ENCODE measurements at places on chromosomes 13 and 19. TPM values are rescaled to one million over a fixed set of nuclear protein-coding genes. Genes with fewer than 3 reads are reported as not detected.

The CPAMD8 gene
- polyA plus RNA-seq: 0.38 TPM

The KLF1 gene
- not detected for polyA plus RNA-seq

The PSG6 gene
- not detected for polyA plus RNA-seq

The FUT6 gene
- not detected for polyA plus RNA-seq

The ZNF345 gene
- 2.3 TPM for polyA plus RNA-seq

The MIA gene
- not detected for polyA plus RNA-seq

The TMEM91 gene
- 6.3 TPM for polyA plus RNA-seq

The C1QTNF9B gene
- polyA plus RNA-seq: 0.63 TPM

The ENOX1 gene
- 3.3 TPM for polyA plus RNA-seq

The CEACAM3 gene
- polyA plus RNA-seq: not detected

The OBI1 gene
- polyA plus RNA-seq: 9.4 TPM

The MYO1F gene
- 0.15 TPM for polyA plus RNA-seq

The KLK3 gene
- polyA plus RNA-seq: not detected

The HCN2 gene
- 0.33 TPM for polyA plus RNA-seq

The HIPK4 gene
- polyA plus RNA-seq: 0.11 TPM

- no peak for DNase-seq
Observed at GRCh38 chr13:109884462-109884861, 98.1 kb upstream of the IRS2 start.

DNA sequence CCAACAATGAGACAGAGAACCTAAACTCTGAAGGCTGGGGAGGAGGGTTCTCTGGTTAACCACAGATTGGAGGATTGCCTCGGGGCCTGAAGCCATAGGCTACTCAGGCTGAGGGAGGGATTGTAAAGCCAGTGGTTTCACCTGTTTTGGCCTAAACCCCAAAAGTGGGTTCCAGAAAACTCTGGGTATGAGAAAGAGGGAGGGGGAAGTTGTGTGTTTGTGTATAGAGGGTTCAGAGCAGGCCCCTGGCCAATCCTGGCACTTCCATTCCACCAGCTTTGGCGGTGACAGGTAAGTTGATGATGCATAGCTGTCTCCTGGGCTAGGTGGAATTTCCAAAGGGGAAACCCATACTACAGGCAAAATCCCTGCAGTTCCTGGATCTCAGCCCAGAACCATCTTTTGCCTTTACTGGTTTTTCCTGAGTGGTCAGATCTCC is 13.5 kb upstream of the CCDC97 start:
- DNase-seq: no peak

DNA sequence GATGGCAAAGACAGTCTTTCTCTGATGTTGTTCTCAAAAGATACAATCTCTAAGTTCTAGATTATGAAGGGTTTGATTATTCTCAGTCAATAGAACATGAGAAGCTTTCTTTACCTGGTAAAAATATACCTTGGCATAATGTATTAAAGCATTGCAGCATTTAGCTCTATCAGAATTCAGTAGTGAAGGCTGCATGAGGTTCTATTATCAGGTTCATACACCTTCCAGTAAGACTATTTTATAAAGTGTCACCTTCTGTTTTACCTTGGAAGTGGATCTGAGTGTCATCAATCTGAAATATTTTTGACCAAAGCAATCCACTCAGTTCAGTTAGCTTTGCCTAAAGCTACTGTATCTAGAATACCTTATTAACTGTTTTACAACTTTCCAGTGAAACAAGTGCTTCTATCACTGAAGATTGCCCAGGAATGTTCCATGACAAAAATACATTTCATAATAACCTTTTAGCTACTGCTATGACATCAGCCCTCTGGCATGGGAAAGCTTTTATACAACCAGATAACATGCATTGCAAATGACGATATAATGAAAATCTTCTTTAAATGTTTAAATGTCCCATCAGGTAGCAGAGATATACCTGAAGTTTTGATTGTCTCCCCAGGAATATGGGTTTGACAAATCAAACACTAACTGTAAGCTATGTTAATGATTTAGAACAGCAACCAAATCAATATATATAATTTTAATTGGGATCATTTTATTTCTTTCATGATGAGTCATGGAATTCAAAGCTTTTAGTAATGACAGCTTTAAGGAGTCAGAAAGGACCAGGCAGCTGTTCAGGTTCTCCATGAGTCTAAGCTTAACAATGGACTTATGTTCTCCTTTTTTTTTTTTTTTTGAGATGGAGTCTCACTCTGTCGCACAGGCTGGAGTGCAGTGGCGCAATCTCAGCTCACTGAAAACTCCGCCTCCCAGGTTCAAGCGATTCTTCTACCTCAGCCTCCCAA is 72.2 kb downstream of the UFM1 start:
- DNase-seq: no peak

- peak; percentile 61 for DNase-seq
Observed at GRCh38 chr13:24220086-24220703, 59.7 kb downstream of the SPATA13 start.

DNA sequence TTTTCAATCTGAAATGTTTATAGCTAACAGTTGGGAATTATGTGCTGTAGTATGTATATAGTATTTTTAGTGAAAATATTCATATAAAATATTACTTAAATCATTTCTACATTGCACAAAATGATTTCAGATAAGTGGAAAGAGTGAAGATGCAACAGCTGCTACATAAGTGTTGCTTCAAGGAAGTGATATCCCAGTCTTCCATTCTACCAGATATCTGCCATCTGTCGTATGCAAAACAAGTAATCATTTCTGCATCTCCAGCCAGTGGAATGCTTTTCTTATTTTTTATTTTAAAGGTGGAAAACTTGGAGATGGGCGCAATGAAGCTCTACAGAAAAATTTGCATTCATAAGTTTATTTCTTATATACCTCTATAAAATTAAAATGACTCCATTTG is 152.5 kb upstream of the MAB21L1 start:
- DNase-seq: no peak

- DNase-seq: no peak
Observed at GRCh38 chr19:54551950-54552912, 21.4 kb upstream of the LILRA2 start.

- no peak for DNase-seq
Observed at GRCh38 chr13:67493835-67494234, 263.7 kb upstream of the PCDH9 start.

- DNase-seq: no peak
Observed at GRCh38 chr13:42181381-42181953, 90.5 kb upstream of the AKAP11 start.

DNA sequence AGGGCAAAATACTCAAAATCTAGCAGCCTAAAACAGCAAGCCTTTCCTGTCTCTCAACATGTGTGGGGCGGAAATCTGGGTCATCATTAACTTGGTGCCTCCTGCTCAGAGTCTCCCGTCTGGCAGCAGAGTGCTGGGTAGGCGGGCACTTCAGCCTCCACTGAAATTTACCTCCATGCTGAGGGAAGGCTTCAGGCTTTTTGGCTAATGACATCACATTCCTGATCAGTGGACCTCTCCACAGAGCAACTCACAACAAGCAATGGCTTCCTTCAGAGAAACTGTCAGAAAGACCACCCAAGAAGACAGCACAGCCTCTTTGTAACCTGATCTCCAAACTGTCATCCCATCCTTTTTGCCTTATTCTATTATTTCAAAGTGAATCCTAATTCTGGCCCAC is 1109.0 kb downstream of the UQCRFS1 start:
- DNase-seq: no peak

DNA sequence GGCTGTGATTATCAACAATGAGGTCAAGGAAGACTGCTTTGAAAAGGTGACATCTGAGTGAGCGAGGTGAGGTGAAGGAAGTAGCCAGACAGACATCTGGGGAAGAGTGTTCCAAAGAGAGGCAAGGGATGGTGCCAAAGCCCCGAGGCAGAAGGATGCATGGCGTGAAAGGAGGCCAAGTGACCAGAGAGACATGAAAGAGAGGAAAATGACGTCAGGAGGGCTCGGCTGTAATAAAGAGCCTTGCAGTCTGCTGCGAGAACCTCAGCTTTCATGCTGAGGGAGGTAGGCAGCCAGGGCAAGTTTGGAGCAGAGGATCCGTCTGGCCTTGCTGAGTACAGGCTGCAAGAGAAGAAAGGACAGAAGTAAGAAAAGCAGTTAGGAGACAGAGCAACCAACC is 50.8 kb downstream of the FOXO1 start:
- no peak for DNase-seq

GRCh38 chr13:47110141-47110540 is 213.3 kb upstream of the HTR2A start:
- DNase-seq: no peak

GRCh38 chr13:113855012-113855921 is 8.6 kb downstream of the GAS6 start:
- no peak for DNase-seq

DNA sequence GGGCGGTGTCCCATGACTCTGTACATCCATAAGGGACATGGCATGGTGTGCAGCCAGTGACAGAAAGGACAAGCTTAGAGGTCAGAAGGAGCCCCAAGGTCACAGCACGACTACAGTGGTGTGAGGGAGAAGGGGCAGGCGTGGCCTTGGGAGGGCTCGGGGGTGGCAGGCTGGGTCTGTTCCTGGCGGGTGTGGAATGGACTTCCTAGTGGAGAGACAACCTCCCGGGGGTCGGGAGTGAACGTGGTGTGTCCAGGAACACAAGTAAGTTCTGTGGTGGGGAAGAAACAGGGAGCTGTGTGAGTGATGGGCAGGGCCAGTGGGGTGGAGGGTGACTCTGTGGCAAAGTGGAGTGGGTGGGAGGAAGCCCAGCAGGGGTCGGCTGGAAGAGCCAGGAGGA is 279.3 kb downstream of the TEX29 start:
- DNase-seq: no peak

GRCh38 chr19:38714354-38714778 is 29.9 kb downstream of the CAPN12 start:
- DNase-seq: no peak

- DNase-seq: no peak
Observed at GRCh38 chr19:51783372-51783771, 11.6 kb upstream of the FPR3 start.

DNA sequence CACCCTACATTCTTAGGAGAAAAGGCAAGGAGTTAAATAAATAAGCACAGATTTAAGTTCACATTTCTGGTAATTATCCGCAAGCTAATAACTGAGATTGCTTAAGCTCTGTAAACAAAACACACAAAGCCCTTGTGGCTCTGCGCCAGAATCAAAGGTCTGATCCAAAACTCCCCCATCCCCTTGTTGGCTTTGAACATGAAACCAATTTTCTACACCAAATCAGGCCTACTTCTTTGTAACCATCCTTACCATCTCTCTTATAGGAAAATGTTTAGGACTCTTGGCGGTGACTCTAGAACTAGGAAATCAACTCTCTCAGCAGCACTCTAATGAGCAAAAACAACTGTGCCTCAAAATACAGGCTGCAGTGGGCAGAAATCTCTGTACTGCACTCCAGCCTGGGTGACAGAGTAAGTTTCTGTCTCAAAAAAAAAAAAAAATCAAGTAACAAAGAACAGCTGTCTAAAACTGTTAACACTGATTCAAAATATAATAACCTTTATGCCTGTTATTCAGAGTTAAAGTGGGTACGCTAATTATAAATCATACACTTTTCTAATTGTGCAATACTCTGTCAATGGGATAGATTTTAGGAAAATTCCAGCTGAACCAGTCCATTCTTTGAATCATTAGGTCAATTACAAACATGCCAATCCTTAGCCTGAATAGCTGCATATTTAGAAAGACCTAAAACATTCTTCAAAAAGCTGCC is 25.8 kb downstream of the ABCC4 start:
- no peak for DNase-seq

GRCh38 chr13:73403355-73404120 is 344.7 kb downstream of the KLF5 start:
- no peak for DNase-seq

GRCh38 chr19:18362934-18363542 is 22.6 kb downstream of the PGPEP1 start:
- DNase-seq: no peak

GRCh38 chr13:49655906-49656305 is 27.6 kb downstream of the ARL11 start:
- no peak for DNase-seq

DNA sequence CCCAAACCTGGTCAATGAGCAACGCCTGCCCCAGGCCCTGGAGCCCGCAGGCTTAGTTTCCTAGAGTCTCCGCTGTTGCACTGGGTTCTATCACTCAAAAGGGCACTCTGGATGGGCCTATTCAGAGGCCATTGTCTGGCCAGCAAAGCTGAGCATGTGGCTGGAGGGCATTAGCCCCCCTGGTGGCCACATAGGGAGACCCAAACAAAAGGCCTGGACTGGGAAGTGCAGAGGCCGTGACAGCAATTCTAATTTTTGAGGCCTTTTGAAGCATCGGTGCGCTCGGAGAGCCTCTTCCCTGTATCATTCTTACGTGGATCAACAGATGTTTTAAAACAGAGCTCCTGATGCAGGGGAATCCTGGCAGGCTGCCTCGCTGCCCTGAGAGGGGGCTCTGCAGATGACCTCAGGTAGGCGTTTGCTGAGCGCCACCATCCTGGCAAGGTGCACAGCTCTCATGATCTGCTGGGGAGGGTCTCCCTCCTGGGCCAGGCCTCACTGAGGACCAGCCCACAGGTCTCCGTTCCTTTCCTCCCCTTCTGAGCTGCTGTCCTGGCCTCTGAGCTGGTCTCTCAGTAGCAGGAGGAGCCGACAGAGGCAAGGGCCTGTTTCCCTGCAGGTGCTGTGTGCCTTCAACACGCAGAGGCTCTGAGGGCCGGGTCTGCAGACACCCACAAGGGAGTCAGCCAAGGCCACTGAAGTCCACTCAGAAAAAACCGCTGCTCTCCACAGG is 190.5 kb downstream of the URI1 start:
- no peak for DNase-seq

- DNase-seq: no peak
Observed at GRCh38 chr19:2053601-2054389, 2.8 kb upstream of the MKNK2 start.

- DNase-seq: no peak
Observed at GRCh38 chr19:13869281-13869680, 7.7 kb upstream of the NANOS3 start.

GRCh38 chr19:5104871-5105351 is 136.0 kb downstream of the KDM4B start:
- no peak for DNase-seq

DNA sequence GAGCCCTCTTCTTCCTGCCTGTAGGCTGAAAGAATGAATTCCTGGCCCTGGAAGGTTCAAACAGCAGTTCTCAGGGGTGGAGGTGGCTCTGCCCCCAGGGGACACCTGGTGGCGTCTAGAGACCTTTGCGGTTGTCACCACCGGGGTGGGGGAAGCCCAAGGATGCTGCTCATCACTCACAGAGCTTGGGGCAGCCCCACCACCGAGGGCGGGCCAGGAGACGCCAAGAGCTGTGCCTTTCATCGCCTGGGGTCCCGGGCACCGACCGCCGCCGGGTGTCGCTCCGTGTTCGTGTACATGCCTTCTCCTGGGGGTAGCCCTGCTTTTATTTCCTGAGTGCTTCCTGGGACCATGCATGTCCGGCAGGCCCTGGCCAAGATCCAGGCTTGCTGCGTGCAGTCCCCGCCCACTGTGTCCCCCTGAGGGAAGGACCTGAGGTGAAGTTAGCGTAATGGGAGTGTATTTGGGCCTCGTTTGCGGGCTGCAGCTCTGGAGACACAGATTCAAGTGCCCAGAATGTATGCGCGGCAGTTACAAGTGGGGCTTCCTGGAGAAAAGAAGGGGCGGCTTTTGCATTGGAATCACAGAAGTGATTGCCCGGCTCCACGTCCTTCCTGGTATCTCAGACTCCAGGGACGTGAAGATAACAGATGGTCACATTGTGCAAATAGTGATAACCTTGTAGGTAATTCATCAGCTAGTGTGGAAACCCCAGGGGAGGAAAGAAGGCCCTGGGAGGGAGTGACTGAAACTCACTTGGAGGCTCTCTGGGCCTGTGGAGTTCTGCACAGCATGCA is 7.8 kb downstream of the DOT1L start:
- no peak for DNase-seq

All from AG04450 (cell line).